ENCODE measurements at places on chromosomes 1 and 21. TPM values are rescaled to one million over a fixed set of nuclear protein-coding genes. Genes with fewer than 3 reads are reported as not detected.

- no peak for DNase-seq
These were observed 37.8 kb downstream of the FRRS1 start for GRCh38 chr1:99728494-99729235.

DNA sequence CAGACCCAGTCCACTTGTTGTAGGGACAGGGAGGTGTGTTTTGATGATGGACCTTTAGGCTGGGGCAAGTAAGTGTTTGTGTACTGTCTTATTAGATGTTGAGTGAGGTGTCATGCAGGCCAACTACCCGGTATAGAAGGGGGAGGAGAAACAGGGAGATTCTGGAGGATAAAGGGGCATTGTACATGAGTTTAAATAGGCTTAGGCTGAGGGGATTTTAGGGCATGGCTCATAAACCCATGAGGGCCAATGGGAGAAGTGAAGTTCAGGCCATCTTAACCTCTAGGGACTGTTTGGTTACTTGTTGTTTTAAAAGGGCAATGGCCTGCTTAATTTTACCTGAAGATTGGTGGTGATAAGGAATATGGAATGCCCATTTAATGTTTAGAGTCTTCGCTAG lies 38.2 kb upstream of the PLA2G5 start:
- DNase-seq, result no peak

DNA sequence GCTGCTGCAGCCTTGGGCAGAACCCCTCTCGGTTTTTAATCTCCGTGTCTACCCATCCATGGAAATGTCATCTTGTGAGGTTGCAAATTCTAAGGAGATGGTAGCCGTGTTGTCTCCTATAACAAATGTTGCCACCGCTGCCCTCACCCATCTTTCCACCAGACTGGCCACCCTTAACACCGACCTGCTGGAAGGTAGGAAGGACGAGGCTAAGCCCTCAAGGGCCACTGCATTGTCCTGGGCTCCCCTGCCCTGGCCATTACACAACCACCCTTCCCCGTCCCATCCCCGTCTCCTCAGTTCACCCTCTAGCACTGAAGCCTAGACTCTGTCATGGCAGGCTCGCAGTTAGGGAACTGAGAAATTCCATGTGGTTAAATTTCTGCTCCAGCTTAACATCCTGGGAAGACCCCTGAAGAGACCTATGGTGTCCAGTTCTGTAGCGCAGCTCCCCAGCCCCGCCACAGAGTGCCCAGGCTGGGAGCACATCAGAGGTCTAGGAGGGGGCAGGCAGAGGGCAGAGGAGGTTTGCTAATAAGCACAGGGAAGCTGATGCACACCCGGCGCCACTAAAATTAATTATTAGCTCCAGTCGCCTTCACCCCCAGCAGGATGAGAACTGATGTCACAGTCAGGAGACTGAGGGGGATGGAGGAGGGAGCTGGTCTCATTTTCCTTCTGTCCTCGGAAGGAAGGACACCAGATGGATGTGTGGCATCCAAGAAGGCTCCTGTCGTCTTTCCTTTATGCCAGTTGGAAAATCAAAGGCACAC lies 38.3 kb downstream of the STUM start:
- no peak for DNase-seq

DNA sequence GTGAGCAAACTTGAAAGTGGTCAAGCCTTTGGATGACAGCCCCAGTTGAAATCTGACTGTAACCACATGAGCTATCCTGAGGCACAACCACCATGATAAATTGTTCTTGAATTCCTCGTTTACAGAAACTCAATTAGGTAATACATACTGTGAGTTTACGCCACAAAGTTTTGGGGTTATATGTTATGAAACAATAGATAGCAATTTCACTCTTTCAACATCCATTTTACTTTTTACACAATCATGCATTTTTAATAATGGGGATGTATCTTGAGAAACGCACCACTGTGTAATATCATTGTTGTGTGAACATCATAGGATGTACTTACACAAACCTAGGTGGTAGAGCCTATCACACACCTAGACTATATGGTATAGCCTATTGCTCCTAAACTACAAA lies 35.4 kb downstream of the OR2C3 start:
- no peak for DNase-seq

DNA sequence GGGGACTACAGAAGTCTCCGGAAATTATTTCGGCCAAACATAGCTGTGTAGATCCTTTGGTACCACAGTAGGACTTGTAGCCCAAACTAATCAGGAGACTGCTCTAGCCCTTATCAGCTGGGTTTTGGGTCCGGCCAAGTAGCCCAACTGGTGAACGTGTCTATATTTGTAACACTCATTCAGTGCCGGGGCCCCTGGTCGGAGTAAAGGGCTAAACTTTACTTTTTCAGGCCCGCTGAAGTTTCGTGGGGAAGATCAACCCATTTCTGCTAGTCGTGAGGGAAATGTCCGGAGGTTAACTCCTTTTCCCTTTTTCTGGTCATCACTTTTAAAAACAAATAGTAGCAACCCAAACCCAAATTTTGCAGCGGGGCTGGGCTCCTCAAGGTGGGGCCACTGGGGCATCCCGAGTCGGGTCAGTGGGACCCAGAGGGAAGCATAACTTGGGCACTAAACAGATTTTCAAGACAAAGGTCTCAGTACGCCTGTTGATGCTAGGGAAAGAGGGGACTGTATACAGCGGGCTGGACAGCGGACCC lies 1.7 kb downstream of the LHX9 start:
- no peak for DNase-seq

The ANKRD35 gene
- total RNA-seq, result 0.77 TPM

The NHLH1 gene
- not detected for total RNA-seq

Measured in left ventricle myocardium inferior (tissue), 1 donor.